ENCODE measurements at places on chromosomes 3 and 15.
A peak's percentile ranks its signal among the peaks of the same experiment; 100 is the strongest.

DNA sequence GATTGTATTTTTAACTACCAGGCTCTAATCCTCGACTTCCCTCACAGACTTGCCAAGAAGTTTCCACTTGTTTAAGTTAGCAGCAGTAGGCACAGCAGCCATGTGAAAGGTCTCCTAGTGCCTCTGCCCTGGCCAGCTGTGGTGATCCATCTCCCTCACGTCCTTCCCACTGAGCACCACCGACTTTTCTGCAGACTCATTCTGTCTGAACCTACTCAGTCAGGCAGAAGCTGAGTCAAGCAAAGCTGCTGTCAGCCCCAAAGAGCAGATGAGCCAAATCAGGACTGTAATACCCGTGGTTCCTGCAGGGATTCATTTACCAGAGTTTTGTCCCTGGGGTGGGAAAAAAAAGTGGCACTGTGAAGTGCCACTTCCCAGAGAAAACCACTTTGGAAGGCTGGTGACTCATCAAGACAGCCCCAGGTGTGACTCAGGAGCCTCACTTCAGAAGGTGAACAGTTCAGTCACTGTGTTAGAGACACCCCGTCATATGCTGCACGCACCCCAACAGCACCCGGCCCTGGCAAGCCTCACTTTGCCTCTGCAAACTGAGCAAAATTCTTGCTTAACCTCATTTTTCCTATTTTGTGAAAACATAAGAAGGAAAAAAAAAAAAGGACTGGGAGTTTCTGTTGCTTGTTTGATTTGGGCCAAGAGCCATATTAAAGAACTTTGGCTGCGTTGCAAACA, 76.0 kb downstream of the WWTR1 start:
- DNase-seq, result no peak

GRCh38 chr3:111720681-111721380, 125.7 kb upstream of the ZBED2 start:
- DNase-seq, result no peak

- DNase-seq, result no peak
These were observed 111.2 kb downstream of the GMPS start for GRCh38 chr3:155981669-155982068.

DNA sequence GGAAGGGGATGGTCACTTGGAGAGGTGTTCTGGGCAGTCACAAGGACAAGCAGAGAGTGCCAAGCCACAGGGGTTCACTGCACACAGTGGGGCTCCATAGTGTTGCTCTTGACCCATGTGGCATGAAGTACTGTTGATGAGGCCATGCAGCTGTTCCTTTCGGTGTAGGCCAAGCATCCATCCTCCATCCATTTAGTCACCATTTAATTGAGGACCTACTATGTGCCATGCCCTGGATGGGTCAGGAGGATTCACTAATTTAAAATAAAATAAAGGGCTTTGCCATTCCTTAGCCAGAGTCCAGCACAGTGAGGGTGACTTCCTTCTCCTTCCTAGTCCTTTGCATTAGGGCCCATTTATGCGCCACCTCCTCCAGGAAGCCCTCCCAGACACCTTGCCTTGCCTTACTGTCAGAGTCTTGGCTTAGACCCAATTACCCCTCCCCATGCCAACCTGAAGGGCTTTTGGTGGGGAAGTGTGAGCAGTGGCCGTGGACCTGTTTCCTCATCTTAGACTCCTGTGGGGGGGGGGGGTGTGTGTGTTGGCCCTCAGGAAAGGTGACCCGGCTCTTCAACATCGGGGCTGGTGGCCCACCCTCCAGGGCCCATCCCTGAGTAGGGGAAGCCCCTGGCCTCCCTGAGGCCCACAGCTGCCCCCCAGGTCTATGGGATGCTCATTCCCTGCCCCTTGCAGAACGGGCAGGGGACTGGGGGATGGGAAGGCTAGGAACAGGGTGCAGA, 25.6 kb downstream of the PSTPIP1 start:
- no peak for DNase-seq

GRCh38 chr3:3798631-3799113, 559 bp upstream of the LRRN1 start:
- peak; percentile 41 for DNase-seq

GRCh38 chr3:20490996-20491395, 305.0 kb upstream of the SGO1 start:
- DNase-seq, result no peak

DNA sequence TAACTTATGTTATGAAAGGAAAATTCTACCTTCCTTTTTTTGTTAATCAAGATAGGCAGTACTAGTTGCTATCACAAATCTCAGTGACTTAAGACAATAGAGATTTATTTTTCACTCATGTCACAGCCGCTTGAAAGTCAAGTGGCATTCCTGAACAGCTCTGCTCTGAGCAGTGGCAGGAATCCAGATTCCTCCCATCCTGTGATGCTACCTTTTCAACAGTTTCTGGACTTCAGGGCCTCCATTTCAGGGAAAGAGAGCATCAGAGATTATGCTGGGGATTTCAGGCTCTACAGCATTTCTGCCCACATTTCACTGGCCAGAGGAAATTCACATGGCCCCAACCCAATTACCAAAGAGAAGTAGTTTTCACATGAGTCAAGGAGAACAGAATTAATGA, 83.4 kb downstream of the IL1RAP start:
- no peak for DNase-seq

DNA sequence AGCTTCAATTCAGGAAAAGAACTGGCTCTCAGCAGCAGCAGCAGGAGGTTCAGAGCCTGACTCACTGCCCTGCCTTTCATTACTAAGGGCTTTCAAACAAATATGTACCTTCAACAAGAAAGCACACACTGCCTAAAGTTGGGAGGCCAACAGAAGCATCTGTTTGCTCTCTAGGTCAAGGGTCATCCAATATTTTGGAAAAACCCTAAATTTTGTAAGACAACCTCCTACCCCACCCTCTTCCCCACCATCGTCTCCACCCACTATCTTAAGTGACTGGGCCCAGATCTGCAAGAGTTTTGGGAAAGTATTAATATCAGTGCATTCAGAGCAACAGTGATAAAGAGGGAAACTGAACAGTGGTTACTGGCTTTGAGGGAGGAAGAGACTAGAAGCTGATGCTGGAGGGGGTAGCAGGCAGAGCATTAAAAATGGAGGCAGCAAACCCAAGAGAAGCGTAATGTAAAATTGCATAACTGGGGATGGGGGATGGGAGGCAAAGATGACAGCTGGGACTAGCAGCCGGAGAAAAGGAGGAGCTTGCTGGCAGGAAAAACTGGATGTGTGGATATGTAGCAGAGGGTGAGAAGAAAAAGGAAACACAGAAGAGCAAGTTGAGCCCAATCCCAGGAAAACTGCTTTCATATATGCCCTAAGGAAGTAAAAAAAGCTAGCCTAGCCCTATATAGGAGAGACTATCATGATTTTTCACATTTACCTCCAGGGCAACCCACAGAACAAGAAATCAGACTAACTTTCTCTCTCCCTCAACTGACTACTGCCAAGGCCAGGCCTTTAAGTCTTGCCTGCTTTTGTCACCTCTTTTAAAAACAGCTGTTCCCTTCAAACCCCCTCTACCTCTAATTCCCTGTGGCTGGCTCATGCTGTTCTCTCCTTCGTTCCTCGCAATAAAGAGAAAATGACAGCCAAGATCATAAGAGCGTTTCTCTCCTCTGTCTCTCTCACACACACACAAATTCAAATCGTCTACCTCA, 31.4 kb downstream of the NPTN start:
- DNase-seq, result no peak

- no peak for DNase-seq
These were observed 19.8 kb downstream of the IGDCC4 start for GRCh38 chr15:65402961-65403360.

DNA sequence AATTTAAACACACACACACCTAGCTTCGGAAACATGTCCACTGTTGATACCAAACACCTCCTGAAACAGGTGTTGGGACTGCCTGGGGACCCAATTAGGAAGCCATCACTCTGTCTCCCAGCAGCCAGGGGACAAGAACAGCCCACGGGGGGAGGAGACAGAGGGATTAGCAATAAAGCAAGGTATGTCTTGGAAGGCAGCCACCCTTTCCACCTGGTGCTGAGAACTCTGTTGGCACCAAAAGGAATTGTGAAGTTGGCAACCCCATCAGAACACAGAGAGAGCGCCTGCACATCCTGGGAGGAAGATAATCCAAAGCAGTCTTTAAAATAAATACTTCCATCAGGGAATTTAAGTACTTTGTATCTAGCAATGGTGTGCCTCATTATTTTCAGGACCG, 111.0 kb downstream of the ADAMTS17 start:
- DNase-seq, result no peak

- no peak for DNase-seq
These were observed 75.0 kb upstream of the TLE3 start for GRCh38 chr15:70172566-70173225.

- DNase-seq, result no peak
These were observed 298.2 kb downstream of the UBE2E2 start for GRCh38 chr3:23501201-23501802.

- DNase-seq, result no peak
These were observed 23.9 kb upstream of the TPM1 start for GRCh38 chr15:63018639-63019038.

GRCh38 chr3:79769229-79769628, 1.4 kb upstream of the ROBO1 start:
- no peak for DNase-seq

GRCh38 chr15:36235173-36235572, 344.3 kb upstream of the CDIN1 start:
- DNase-seq, result no peak

- peak; percentile 15 for DNase-seq
These were observed 164.0 kb downstream of the MINAR1 start for GRCh38 chr15:79595995-79596622.

- no peak for DNase-seq
These were observed 2.7 kb downstream of the ANKRD28 start for GRCh38 chr3:15794842-15795650.

GRCh38 chr3:189621948-189622603, 9.1 kb upstream of the TP63 start:
- no peak for DNase-seq

GRCh38 chr3:62586356-62586755, 213.0 kb upstream of the FEZF2 start:
- no peak for DNase-seq

GRCh38 chr15:68343579-68344225, 66.2 kb downstream of the FEM1B start:
- no peak for DNase-seq

GRCh38 chr3:52006017-52006819, 10.5 kb upstream of the RPL29 start:
- no peak for DNase-seq

GRCh38 chr3:124217542-124217941, 225.6 kb upstream of the ROPN1 start:
- no peak for DNase-seq

DNA sequence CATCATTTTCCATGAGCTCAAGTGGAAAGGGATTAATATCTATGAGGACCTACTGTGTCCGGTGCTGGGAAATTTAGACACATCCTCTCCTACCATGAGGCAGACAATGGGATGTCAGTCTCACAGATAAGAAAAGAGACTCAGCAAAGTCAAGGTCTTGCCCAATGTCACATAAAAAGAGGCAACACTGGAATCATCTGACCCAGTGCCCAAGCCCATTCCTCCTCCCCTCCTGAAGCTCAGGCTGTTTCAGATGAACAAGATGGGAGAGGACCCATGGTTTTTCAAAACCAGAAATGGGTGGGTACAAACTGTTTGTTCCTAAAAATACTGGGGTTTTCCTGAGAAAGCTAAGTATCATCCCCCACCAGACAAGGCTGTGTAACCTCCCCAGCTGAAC, 22.2 kb downstream of the POC1A start:
- DNase-seq, result no peak

- DNase-seq, result peak; percentile 95
These were observed 223.8 kb downstream of the OPA1 start for GRCh38 chr3:193816656-193817311.

- no peak for DNase-seq
These were observed 167.4 kb downstream of the GAP43 start for GRCh38 chr3:115790759-115791158.

DNA sequence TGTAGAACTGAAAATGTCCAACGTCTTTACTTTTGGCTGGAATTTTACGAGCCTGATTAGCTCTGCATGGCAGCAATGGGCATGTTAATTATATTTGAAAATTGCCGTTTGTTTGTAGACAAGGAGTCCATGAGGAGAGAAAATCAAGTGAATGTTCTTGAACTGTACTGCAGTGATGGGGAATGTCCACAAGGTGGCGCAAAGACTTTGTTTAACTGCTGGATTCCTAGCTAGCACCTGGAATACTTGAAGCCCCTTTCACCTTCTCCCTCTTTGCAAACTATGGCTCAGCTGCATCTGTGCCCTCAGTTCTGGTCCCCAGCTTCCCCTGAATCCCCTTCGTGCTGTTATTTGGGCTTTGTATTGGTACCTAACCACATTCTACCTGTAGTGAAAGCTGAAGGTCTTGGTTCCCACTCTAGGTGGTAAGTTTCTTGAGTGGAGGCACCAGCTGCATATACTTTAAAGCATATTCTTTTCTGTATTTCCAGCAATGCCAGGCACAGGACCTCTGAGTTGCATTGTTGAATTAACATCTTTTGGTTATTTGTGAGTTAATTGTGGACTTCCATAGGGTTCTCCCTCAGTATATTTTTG, 25.3 kb downstream of the EXOG start:
- peak; percentile 37 for DNase-seq

- DNase-seq, result no peak
These were observed 88.6 kb upstream of the SPRED1 start for GRCh38 chr15:38164061-38164460.

DNA sequence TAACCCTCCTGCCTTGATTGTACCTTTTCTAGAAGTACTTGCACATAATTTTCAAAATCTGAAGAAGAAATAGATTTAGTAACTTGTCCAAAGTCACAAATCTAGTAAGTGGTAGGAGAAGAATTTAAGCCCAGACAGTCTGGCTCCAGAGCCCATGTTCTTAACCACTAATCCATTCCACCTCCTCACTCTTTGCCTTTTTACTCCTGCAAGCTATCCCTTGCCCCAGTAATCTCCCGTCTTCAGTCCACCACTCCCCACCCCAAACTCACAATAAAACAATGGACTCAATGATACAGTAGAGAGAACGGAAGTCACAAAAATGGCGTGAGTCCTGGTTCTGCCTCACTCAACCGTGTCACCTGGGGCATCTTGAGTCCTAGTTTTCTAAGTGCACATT, 48.7 kb downstream of the SETMAR start:
- DNase-seq, result no peak

DNA sequence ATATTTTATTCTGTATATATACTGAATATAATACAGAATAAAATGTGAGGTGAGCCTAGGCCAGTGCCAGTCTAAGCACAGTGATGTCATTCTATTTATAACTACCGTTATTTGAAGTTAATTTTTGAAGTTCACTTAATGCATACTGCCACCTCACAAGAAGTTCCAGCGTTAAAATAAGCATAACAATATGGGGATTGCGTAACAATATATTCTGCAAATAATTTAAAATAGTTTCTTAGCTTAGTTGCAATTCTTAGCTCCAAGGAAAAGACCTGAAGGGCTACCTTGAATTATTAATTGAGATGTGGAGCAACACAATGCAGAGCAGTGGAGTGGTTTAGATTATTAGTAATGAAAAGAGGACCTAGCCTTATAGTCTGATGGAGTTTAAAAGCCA, 390.5 kb upstream of the ROBO1 start:
- no peak for DNase-seq

DNA sequence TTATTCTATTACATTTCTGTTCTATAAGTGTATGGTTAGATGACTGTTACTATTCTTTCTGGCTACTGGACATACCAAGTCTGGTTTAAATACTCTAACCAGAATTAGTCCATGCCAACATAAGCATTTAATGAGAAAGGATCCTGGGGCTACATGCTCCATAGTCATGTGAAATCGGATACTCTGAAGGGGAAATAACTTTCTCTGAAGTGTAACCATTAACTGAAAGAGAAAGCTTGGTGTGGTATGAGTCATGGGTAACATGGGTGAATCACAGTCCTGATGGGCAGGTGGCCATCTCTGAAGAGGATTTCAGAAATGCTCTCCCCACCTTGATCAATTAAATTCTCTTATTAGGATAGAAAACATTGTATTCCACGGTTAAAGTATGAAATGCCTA, 69.4 kb downstream of the FHIT start:
- no peak for DNase-seq
